ENCODE measurements at places on chromosomes 7 and 10. TPM values are rescaled to one million over a fixed set of nuclear protein-coding genes. Genes with fewer than 3 reads are reported as not detected.

- DNase-seq, result no peak
These were observed 81.2 kb downstream of the PAX2 start for GRCh38 chr10:100826661-100826982.

- DNase-seq, result no peak
These were observed 2.5 kb downstream of the KIAA1549 start for GRCh38 chr7:138978541-138979184.

DNA sequence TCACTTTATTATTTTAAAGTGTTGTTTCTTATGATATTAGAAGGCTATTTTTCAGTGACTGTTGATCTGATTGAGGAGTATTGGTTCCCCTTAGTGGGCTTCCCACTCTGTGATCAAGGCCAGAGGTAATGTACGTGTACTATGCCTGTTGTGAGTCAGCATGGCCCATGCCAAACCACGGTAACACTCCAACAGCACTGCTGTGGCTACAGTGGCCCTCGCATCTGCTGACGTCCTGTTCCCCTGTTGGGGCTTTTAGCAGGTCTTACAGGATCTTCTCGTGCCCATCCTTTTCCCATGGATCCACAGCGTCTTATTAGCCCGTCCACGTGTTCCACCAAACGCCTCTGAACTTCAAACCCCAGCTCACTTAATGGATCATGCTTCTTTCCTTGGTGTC is 964.6 kb upstream of the CELF2 start:
- DNase-seq, result no peak

DNA sequence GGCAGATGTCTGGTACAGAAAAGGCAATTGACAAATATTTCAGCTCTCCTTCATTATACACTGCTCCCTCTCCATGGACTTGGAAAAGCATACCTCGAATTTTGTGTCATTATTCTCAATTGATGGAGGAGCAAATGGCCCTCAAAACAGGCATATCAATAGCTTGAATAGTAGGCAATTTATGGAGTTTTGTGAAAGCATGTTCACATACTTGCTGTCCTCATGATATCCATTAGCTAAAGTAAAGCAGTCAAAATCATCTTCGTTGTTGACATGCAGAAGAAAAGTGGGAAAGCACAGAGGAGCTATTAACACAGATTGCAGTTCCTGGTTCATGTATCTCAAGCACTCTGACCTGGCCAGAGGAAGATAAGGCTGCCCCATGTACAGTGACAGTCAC is 472.8 kb downstream of the CCSER2 start:
- DNase-seq, result no peak

DNA sequence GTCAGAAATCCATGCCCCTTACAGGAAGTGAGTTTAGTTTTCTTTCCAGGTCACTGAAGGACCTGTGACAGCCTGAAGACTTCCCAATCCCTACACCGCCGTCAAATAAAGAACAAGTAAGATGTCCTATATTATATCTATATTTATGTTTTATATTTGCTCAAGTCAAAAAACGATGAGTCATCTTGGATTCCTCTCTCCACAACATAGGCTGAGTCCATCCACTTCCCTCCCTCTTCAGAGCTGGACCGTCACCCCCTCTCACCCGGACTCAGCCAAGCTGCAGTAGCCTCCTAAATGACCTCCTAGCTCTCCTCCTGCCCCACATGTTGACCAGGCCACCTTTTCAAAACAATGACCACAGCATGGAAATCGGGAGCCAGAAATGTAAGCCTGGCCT is 53.5 kb downstream of the GLI3 start:
- DNase-seq, result no peak

- no peak for DNase-seq
These were observed 10.0 kb upstream of the TLX1 start for GRCh38 chr10:101120884-101121653.

- DNase-seq, result no peak
These were observed 53.3 kb downstream of the FIGNL1 start for GRCh38 chr7:50396856-50397255.

DNA sequence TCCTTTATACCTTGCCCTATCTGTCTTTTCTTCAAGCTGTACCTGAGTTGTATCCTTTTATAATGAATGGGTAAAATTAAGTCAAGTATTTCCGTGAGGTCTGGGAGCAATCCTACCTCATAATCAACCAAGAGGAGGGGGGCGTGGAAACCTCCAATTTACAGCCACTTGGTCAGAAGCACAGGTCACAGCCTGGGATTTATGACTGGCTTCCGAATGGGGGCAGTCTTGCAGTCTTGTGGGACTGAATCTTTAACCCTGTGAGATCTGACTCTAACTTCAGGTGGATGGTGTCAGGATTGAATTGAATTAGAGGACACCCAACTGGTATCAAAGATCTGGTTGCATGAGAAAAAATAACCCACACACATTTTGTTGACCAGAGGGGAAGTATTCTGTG is 23.5 kb upstream of the KCNMA1 start:
- no peak for DNase-seq

DNA sequence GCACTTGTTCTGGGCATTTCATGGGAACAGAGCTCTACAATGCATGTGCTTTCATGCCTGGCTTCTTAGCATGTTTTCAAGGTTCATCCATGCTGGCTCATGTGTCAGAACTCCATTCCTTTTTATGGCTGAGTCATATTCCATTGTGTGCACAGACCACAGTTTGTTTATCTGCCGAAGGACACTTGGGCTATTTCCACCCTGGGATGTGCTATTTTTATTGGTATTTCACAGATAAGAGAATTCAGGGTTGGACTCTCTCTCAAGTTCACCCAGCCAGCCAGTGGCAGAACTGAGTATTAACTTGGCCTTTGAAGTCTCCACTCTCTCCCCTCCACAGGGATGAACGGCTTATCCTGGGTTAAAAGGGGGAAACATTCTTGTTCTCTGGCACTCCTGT is 190.7 kb upstream of the GPR26 start:
- DNase-seq, result no peak

DNA sequence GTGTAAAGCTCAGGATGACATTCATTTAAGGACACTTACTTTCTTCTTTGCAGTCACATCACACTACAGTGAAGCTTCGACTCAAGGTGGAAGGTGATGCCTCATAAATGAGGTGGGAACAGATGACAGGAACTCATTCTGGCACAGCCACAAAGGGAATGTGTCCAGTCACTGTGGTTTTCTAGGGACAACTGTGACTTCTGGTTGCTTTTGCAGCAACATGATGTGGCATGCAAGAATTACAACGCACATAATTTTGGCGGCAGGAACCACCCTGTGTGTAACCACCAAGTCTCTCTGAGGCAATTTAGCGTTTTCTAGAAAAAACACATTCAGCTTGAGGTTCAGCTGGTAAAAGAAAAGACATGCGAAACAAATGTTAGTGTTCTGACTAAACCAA is 32.0 kb upstream of the FERD3L start:
- no peak for DNase-seq

DNA sequence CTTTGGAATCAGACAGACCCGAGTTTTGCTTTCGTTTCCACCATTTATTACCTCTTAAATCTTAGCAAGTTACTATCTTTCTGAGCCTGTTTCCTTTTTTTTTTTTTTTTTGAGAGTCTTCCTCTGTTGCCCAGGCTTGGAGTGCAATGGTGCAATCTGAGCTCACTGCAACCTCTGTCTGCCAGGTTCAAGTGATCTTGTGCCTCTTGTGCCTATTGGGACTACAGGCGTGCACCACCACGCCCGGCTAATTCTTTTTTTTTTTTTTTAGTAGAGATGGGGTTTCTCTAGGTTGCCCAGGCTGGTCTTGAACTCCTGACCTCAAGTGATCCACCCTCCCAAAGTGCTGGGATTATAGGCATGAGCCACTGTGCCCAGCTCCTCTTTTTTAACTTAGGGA is 79.5 kb upstream of the LRRC17 start:
- DNase-seq, result no peak

DNA sequence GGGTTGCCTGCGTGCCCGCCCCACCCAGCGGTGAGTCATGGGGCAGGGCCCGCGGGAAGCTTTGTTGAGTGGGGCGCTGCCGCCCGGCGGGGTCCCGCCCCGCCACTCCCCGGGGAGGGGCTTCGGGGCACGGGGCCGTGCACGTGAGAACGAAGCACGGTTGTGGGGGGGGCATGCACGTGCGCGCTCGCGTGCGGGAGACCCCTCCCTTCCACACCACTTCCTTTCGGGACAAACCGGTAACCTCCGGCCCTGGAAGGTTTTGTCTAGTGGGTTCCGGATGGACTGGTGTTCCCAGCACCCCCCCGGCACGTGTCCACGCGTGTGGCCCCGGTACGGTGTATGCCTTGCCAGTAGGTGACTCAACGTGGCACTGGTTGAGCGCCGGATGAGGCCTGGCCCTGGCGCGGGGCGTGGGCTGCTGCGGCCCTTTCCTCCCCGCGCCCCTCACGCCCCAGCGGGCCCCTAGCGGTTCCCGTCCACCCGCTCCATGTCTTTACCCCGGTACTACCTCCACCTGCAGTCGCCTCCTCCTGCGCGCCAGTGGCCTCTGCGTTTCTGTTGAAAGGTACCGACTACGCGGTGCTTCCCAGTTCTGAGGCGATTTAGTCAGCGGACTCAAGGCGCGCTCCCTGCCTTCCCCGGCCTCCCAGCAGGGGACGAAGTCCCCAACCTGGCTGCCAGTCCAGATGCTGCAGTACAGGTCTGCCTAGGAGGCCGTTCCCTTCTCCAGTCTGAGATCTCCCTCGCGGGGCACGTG is 3.1 kb downstream of the ADIRF start:
- peak; percentile 76 for DNase-seq

KEL gene
- total RNA-seq, result 0.78 TPM

ANKRD30A gene
- not detected for total RNA-seq

Measured in activated T-helper 2 cell treated with anti-CD3 and anti-CD28 coated beads, Interferon-gamma antibody, Interleukin-2, Interleukin-4, amounts not matched to agents 10 μg/mL and 5 μg/mL and 100 μg/mL, durations not matched to agents 14 hours and 24 hours and 36 hours (primary cell).